ENCODE measurements at places on chromosomes 2 and 18. TPM values are rescaled to one million over a fixed set of nuclear protein-coding genes. Genes with fewer than 3 reads are reported as not detected.

RTP5 gene
- 0.79 TPM for total RNA-seq

DNA sequence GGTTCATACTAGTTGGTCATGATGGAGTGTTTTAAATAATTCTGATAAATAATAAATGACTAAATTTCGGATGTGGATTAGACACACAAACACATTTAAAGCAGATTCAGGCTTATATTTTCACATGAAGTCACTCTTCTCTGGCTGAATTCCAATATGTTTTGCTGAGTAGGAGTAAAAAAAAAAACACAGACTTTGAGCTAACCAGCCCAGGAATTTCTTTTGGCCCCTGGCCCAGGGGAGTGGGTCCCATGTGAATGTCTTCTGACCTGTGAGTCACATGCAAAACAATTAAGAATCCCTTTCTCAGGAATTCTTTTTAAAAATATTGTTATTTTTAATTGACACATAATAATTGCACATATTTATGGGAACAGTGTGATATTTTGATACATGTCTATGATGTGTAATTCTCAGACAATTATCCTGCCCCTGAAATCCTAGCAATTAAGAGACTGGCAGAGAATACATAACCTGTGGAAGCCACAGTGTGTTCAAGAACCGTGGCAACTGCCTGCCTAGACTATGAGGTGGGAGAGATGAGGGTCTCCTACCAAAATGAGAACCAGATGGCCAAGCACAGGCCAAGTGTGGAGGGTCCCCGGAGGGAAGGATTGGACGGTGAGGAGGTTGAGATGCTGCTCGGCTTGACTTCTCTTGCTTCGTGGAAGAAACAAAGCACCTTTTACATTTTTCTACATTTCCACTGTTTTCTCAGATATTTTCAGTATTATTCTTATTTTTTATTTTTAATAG is 236.4 kb downstream of the PIEZO2 start:
- H3K4me1 ChIP-seq: no peaks in the 10 kb centered on the region
- H3K4me3 ChIP-seq: no peak overlapping the region
- no peaks in the 10 kb centered on the region for H3K36me3 ChIP-seq
- H3K27me3 ChIP-seq: no peaks in the 10 kb centered on the region

- DNase-seq: no peak
- no peak overlapping the region for H3K4me3 ChIP-seq
- H3K27me3 ChIP-seq: no peaks in the 10 kb centered on the region
- no peaks in the 10 kb centered on the region for H3K36me3 ChIP-seq
- peaks cover 15% of the 10 kb centered on the region for H3K4me1 ChIP-seq
- H3K27ac ChIP-seq: no peak overlapping the region
Observed at GRCh38 chr2:84850471-84850870, 30.4 kb downstream of the TRABD2A start.

DNA sequence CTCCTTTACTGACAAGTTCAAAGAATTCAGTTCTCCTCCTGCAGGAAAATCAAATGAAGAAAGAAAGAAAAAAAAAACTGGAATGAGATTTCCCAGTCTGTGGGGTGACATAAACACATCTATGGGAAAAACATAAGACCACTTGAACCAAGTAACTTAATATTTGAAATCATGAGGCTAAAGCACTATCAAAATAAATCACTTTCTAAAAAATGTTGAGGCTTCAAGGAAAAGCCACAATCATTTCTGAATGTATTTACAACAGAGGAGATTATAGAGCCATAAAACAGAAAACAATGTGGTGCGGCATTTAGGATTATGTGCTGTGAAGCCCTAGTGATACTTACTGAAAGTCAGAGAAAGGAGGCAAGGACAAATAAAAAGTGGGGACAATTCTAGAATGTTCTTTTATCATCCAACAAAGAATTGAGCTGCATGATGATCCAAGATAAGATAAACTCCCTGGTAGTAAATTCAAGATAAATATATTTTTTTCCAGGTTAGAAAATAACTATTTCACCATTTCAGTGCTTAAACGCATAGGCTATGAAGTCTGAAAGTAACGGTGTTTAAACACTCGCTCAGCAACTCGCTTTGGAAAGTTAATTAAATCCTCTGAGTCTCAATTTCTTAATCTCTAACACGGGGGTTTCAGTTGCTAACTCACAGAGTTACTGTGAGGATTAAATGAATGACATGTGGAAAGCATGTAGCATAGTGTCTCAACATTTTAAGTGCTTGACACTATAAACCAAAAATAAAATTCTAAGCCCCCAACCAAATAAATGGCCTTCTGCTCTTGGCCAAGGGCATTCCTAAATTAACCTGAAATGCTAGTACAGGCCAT is 288.5 kb downstream of the AGPS start:
- H3K4me3 ChIP-seq: no peak overlapping the region
- H3K27ac ChIP-seq: no peak overlapping the region

DNA sequence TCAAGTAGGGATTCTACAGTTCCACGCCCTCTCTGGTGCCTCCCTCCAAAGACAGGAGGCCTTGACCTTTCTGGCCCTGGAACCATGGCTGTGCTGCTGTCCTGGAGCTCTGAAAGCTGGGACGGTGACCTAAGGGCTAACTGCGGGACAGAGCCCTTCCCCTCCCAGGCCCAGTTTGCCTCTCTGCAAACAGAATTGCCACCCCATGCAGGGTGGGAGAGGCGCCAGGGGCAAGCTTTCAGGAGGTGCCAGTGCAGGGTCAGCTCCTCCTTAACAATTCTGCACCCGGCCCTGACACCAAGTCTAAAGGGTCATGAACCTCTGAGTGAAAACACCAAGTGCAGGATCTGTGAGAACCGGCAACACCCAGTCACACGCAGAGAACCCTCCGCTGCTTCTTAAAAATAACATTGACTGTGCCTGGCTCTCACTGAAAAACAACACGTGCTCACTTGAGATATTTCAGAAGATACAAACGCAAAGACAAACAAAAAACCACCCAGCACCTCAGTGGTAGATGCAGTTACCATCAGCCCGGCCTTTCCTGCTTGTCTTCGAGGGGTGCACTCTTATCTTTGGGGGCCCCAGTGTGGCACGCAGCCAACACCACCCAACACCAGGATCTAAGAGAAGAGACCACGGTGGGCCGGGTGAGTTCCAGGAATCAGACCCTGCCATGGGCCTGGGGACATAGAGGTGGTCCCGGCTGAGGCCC is 1.1 kb upstream of the SNED1 start:
- no peak overlapping the region for H3K4me3 ChIP-seq
- H3K36me3 ChIP-seq: no peaks in the 10 kb centered on the region
- H3K27me3 ChIP-seq: peaks cover 13% of the 10 kb centered on the region
- H3K4me1 ChIP-seq: peaks cover 92% of the 10 kb centered on the region
- peak overlapping the region; percentile 85 for H3K27ac ChIP-seq
- DNase-seq: peak; percentile 72

- H3K4me1 ChIP-seq: no peaks in the 10 kb centered on the region
- H3K36me3 ChIP-seq: no peaks in the 10 kb centered on the region
- H3K4me3 ChIP-seq: no peak overlapping the region
- no peak overlapping the region for H3K27ac ChIP-seq
Observed at GRCh38 chr18:68431111-68431921, 283.6 kb downstream of the TMX3 start.

- no peak overlapping the region for H3K27ac ChIP-seq
- no peaks in the 10 kb centered on the region for H3K36me3 ChIP-seq
- no peak overlapping the region for H3K4me3 ChIP-seq
- H3K27me3 ChIP-seq: no peaks in the 10 kb centered on the region
Observed at GRCh38 chr2:88220718-88221117, 50.6 kb downstream of the THNSL2 start.

OSR1 gene
- total RNA-seq: 0.32 TPM

GYPC gene
- total RNA-seq: 193 TPM

GRCh38 chr2:240903191-240904060 is 2.7 kb upstream of the CROCC2 start:
- H3K4me3 ChIP-seq: no peak overlapping the region
- H3K27ac ChIP-seq: no peak overlapping the region
- H3K27me3 ChIP-seq: no peaks in the 10 kb centered on the region

- no peaks in the 10 kb centered on the region for H3K36me3 ChIP-seq
- H3K27me3 ChIP-seq: no peaks in the 10 kb centered on the region
- DNase-seq: no peak
Observed at GRCh38 chr2:64781711-64782390, 128.1 kb upstream of the SERTAD2 start.

- H3K27me3 ChIP-seq: no peaks in the 10 kb centered on the region
- H3K4me3 ChIP-seq: no peak overlapping the region
- no peaks in the 10 kb centered on the region for H3K36me3 ChIP-seq
- no peak for DNase-seq
Observed at GRCh38 chr2:218839430-218839829, 7.8 kb upstream of the PRKAG3 start.

GRCh38 chr2:63737081-63737751 is 104.5 kb upstream of the UGP2 start:
- H3K27me3 ChIP-seq: no peaks in the 10 kb centered on the region
- H3K4me3 ChIP-seq: no peak overlapping the region
- no peak overlapping the region for H3K27ac ChIP-seq
- H3K4me1 ChIP-seq: no peaks in the 10 kb centered on the region
- no peaks in the 10 kb centered on the region for H3K36me3 ChIP-seq
- no peak for DNase-seq

DNA sequence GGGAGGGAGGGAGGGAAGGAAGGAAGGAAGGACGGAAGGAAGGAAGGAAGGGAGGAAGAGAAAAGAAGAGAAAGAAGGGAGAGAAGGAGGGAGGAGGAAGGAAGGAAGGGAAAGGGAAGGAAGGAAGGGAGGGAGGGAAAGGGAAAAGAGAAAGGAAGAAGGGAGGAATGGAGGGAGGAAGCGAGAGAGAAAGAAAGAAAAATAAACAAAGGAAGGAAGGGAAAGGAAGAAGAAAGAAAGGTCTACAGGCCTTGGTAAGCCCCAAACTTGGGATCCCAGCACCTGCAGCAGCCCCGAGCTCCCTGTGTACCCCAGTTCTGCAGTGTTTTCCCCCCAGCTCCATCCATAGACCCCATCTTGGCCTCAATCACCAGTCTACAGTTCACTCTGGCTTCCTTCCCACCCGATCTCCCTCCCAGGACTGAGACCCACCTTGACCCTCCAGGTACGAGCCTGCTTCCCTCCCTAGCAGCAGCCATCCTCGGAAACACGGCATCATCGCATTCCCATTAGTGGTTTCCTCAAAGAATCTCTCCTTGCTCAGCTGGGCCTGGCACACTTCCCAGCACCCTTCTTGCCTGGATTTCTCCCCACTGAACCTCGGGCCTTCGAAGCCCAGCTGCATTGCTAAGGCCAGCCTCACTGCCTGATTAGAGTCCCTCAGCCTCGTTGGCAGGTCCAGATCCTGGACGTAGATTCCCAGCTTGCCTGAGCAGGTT is 46.1 kb upstream of the SH3BP4 start:
- no peak overlapping the region for H3K27ac ChIP-seq
- H3K27me3 ChIP-seq: no peaks in the 10 kb centered on the region
- no peak overlapping the region for H3K4me3 ChIP-seq
- H3K4me1 ChIP-seq: no peaks in the 10 kb centered on the region
- no peak for DNase-seq
- H3K36me3 ChIP-seq: no peaks in the 10 kb centered on the region

GRCh38 chr2:227865291-227865690 is 6.1 kb upstream of the DAW1 start:
- no peak for DNase-seq
- peaks cover 5% of the 10 kb centered on the region for H3K4me1 ChIP-seq
- H3K27ac ChIP-seq: no peak overlapping the region
- H3K36me3 ChIP-seq: no peaks in the 10 kb centered on the region
- no peak overlapping the region for H3K4me3 ChIP-seq

CIAO1 gene
- total RNA-seq: 72.1 TPM

DNA sequence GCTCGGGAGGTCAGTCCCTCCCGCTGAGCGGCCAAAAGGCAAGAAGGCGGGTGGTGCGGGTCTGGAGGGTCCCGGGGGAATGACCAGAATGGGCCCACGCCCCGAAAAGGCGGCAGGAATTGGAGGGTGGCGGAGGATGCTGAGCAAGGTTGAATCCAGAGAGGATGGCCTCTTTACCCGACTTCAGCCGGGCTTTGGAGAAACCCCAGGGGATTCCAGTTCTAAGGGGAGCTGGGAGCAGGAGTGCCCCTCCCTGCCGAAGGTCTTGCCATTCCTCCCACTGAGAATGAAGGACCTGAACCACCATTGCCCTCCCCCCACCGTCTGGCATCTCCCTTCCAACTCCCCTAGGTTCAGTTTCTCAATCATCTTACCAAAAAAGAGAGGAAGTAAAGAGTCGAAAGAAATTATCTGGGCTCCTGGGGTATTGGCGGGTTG is 38.9 kb upstream of the ATP6V1B1 start:
- H3K4me1 ChIP-seq: peaks cover 15% of the 10 kb centered on the region
- no peaks in the 10 kb centered on the region for H3K36me3 ChIP-seq
- peaks cover 100% of the 10 kb centered on the region for H3K27me3 ChIP-seq
- no peak for DNase-seq

DNA sequence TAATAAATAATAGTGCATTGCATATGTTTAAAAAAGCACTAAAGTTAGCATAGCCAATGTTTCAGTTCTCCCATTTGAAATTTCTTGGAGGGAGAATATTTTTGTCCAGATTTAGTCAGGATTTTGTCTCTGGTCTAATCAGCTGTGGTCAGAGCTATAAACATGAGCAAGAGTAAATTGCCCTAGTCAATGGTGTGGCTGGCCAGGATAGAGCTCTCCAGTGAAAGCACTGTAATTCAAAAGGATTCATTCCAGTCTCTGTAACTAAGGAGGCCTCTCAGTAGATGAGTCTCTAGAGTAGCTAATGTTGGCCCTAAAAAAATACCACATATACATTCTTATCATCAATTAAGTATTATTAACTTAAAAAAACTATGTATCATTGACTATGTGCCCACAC is 241.6 kb downstream of the CDCA7 start:
- H3K36me3 ChIP-seq: no peaks in the 10 kb centered on the region
- H3K27ac ChIP-seq: no peak overlapping the region
- H3K4me3 ChIP-seq: no peak overlapping the region
- H3K27me3 ChIP-seq: no peaks in the 10 kb centered on the region
- DNase-seq: no peak

CPO gene
- not detected for total RNA-seq

GRCh38 chr2:19797871-19798270 is 103.9 kb downstream of the TTC32 start:
- no peak overlapping the region for H3K27ac ChIP-seq
- no peak for DNase-seq
- no peaks in the 10 kb centered on the region for H3K36me3 ChIP-seq
- H3K4me1 ChIP-seq: no peaks in the 10 kb centered on the region

GRCh38 chr2:223460209-223460608 is 142.0 kb downstream of the SCG2 start:
- peaks cover 4% of the 10 kb centered on the region for H3K4me1 ChIP-seq
- no peak for DNase-seq
- H3K36me3 ChIP-seq: no peaks in the 10 kb centered on the region
- H3K27ac ChIP-seq: no peak overlapping the region
- H3K27me3 ChIP-seq: no peaks in the 10 kb centered on the region
- H3K4me3 ChIP-seq: no peak overlapping the region

NEB gene
- total RNA-seq: 4.8 TPM

E2F6 gene
- 8.7 TPM for total RNA-seq

MITD1 gene
- 37.5 TPM for total RNA-seq

DNA sequence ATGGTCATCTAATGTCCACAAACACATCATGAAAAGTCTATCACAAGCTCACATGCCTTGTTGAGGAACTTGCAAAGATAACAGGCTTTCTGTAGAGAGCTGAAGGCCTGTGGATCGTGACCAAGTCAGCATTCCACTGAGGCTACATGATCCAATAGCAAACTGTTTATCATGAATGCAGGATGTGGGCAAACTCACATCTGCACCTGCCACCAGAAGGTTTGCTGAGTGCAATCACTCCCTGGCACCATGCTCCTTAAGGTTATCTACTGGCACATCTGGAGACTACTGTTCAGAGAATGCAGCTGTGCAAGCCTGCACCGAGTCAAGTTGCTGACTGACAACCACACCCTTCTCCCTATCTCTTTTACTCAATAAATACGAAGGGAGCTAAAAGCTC is 67.3 kb upstream of the ACAA2 start:
- H3K27ac ChIP-seq: no peak overlapping the region
- no peaks in the 10 kb centered on the region for H3K27me3 ChIP-seq
- H3K4me1 ChIP-seq: no peaks in the 10 kb centered on the region
- no peaks in the 10 kb centered on the region for H3K36me3 ChIP-seq

BMPR2 gene
- 47.9 TPM for total RNA-seq

Data from spleen (tissue), 13 donors.